NCI-H1417 treated with DMSO at 0.1 percent for 48 hours (cell line): ENCODE measurements at places on chromosomes 7 and 10.

DNA sequence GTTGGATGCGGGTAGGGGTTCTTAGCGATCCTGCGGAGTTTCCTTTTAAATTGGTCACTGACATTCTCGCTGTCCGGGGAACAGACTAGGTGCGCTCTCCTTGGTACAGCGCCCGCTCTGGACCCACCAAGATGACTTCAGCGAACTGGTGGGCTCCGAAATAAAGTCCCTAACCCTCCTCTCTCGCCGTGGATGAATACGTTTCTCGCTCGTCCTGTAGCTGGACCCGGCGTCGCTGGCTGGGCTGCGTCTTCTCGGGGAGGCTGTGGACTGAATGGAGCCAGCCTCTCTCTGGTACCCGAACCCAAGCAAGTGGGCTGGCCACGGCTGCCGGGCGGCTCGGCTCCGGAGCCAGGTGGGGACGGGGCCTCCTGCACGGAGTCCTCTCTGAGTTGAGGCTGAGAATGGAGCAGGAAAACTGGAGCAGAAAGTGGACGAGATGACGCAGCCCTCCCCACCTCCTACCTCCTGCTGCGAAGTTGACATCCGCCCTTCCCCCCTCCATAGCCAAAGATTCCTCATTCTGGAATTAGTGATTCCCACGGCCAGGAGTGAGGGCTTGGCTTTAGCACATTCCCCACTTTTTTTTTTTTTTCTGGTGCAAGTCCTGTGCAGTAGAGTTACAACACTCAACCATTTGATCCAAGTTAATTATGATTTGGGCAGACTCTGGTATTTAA, 1.5 kb downstream of the UNC5B start:
- DNase-seq, result no peak

DNA sequence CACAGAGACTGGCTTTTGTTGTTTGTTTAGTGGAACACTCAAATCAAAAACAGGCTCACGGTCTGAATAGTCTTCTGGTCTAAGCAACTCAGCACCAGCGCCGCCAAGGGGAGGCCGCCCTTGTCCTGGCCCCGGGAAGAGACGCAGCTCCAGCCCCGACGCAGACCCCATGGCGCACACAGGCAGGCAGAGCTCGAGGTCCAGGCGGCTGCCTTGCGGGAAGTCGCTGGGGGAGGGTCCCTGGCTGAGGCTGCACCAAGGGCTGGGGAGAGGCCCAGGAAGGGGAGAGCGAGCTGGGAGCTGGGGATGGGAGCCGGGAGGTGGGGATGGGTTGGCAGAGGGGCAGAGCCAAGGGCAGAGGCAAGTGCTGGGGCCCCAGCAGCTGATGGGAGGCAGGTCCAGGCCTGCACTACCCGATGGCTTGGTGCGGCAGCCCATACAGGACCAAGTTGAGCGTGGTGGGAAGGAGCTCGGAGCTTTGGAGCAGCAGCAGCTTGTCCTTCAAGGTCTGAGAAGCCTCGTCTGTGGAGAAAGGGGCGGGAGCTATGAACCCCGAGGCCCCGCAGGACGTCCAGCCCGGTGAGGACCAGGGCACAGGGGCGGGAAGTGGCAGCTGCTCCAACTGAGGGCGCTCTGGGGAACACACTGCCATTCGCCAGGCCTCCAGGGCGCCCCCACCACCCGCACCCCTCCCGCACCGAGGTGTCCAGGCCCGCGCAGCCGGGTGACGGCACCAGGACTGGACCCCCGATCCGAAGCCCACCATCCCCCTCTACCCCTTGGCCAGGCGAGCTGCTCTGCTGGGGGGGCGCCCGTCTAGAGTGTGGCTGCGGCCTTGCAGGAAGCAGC, 22.7 kb upstream of the NKX6-2 start:
- no peak for DNase-seq

- no peak for DNase-seq
Measured at GRCh38 chr10:46285966-46286620, 704 bp upstream of the ANTXRL start.

DNA sequence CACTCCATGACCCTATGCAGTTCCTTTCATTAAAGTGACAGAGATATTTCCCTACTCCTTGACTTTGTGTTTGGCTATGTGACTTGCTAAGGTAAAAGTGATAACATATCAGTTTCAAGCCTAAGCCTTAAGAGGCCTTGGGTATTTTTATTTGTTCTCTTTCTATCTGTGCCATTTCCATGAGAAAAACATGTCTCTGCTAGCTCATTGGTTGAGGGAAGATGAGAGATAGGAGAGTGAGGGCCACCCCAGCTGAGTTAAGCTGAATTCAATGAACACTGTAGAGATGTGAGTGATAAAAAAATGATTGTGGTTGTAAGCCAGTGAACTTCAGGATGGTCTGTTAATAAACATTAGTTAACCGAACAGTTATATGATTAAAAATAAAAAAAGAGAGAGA, 13.4 kb downstream of the TASOR2 start:
- DNase-seq, result no peak

DNA sequence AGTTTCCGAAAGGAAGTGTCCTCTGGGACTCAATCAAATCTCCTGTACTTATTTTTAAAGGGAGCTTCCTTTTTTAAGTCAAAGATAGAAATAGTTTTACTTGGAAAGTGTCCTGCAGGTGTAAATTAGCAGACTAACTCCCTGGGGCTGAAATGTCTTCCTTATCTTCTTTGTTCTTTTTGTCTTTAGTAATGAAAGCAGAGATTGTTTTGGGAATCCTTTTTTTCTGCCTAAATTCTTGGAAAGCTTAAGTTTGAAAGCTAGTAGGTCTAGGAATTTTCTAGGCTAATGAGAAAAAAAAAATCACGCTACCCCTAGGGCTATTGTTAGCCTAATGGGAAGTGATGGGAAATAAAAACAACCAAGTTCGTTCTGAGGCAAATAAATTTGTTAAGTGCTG, 139.1 kb upstream of the CSTF2T start:
- DNase-seq, result no peak

- DNase-seq, result no peak
Measured at GRCh38 chr10:2933519-2933918, 133.8 kb upstream of the PFKP start.

DNA sequence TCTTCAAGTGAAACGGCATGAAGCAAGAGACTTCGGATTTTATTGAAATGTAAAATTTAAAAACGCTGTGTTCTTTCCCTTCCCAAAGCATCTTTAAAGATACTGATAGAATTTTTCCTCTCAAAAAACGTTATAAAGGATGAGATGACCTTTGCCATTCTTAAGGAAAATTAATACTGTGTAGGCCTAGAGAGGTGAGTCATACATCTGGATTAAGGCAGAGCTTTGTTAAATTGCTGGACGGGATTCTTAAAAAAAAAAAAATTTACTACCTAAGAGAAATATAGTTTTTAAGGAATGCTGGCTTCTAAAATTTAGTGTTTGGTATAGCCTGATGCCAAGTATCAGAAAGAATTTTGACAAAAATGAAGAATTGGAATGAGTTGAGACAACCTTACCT, 6.3 kb upstream of the HBP1 start:
- DNase-seq, result no peak

- DNase-seq, result no peak
Measured at GRCh38 chr10:132904181-132904813, 38.1 kb downstream of the CFAP46 start.

DNA sequence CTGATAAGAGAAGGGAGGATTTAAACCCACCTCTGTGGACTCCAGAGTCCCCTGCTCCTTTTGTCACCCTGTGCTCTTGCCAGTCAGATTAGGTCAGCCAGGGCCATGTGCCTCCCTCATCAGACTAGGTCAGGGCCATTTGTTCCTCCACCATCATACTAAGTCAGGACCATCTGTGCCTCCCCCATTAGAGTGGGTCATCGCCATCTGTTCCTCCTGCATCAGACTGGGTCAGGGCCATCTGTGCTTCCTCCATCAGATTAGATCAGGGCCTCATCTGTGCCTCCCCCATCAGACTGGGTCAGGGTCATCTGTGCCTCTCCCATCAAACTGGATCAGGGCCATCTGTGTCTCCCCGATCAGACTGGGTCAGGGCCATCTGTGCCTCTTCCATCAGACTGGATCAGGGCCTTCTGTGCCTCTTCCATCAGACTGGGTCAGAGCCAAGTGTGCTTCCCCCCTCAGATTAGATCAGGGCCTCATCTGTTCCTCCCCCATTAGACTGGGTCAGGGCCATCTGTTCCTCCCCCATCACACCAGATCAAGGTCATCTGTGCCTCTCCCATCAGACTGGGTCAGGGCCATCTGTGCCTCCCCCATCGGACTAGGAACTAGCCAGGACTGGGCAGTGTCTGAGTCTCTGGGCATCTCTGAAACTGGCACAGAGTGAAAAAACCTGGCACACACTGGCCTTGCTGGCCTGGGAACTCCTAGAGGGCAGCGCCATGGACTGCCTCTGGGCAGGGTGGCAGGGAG, 11.5 kb downstream of the MYL10 start:
- DNase-seq, result no peak

DNA sequence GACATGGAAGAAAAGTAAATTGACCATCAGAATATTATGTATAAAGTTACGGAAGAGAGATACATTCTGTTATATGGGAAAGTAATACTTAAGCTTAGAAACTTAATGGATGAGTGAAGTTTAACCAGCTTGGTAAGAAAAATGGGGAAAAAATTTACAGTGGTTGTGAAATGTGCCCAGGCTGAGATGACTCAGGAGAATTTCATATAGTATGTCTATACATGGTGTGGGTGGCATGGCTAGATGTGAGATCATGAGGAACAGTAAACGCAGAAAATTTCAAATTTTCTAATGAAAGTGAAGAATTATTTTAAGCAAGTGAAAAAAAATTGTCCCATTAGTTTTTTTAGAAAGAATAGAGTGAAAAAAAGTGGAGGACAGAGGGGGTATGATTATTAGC, 552.5 kb upstream of the SORCS1 start:
- DNase-seq, result no peak

DNA sequence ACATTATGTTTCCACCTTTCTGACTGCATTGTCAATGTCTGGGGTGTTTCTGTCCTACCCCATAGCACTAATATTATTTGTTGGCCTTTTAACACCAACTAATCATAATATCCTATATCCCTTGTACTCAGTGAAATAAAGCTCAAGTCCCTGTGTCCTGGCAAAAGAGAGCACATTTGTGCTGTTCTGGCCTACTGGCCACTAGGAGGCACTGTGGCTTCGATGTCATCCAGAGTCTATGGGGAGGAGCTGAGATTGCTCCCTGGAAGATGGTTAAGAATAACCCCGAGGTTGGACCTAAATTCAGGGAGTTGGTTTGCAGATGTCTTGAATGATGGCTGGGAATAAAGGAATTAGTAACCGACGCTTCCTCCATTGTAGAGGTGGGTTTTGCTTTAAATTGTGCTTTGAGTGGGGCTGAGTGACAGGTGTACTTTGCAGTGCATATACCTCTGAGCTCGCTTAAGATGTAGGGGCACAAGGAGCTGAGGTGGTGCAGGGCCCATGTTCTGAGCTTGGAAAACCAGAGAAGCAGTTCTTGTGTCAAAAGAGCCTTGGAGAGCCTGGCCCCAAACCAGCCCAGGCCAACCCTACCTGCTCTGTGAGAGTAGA, 191.2 kb upstream of the PRSS1 start:
- DNase-seq, result no peak

- no peak for DNase-seq
Measured at GRCh38 chr7:132061937-132062336, 505.5 kb upstream of the PODXL start.

DNA sequence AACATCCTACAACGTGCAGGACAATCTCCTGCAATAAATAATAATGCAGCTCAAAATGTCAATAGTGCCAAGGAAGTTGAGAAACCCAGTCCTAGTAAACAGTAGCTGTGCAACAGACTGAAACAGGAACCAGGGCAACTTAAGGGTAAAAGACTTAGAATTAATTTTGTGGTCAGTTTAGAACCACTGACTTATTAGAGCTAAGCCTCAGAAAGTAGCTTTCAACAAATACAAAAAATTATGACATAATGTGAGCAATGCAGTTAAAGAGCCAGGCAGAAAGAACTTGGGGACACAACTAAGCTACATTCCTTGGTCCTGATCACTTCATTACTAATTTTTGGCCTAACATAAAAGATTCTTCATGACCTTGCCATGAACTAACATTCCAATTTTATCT, 195.4 kb downstream of the MACC1 start:
- no peak for DNase-seq

GRCh38 chr10:26725837-26726727, 28.6 kb downstream of the PDSS1 start:
- no peak for DNase-seq

- no peak for DNase-seq
Measured at GRCh38 chr7:85750454-85750949, 563.6 kb upstream of the SEMA3D start.

GRCh38 chr7:14834883-14835282, 67.7 kb downstream of the DGKB start:
- no peak for DNase-seq

DNA sequence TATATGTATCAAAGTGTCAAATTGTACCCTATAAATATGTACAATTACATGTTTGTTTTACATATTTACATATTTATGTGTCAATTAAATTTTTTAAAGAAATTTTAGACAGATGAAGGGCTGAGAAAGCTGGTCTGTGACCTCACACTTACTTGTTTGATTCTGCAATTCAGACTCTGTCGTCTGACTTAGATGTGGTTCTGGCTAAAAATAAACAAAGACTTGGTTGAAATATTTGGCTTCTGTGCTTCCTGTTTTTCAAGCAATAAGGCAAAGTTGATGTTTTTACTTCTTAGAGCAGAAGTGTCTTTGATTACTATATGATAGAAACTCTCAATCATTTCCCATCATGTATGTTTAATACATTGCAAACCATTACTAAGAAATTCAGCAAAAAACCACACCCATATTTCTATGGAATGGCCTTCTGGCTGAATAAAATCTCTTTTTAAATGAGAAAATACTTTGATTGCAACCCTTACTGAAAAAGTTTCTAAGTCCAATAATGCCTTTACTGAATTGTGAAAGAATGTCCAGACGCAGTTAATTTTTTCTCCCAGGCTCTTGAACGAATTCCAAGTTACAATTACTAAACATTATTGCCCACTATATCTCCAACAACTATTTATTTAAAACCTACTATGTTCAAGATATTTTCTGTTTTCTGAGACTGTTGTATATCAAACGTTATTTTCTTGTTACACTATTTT, 59.5 kb upstream of the PRKG1 start:
- DNase-seq, result no peak

DNA sequence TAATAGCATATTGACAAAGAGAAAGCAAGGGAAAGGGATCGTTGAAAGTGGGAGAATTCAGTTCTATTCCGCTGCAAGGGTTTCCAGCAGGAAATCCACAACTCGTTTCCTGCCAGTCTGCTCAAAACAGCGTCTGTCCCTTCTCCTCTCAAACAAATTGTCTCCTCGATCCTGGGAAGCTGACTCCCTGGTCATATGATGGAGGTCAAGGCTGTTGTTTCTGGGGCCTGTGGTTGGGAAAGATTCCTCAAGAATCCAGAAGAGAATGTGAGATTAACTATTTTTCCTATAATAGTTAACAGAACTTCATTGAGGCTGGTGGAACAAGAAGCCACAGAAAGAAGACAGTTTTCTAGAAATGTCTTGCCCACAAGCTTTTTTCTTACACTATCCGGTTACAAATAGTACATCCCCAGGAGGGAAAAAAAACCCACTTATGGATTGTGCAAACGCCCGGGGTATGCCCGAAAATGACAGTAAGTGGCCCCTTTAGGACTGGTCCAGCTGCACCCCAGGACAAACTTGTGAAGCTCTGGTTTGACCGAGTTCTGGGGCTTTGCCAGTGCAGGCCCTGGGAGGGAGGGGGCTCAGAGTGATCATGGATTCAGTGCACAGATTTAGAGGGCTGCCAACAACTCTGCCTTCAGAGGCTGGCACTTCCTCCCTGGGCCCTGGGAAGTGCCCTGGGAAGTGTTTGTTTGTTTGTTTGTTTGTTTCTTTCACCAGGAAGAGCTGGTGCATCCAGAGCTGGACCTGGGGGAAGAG, 49.4 kb upstream of the CTBP2 start:
- no peak for DNase-seq
